ENCODE measurements at places on chromosomes 3 and 15.

DNA sequence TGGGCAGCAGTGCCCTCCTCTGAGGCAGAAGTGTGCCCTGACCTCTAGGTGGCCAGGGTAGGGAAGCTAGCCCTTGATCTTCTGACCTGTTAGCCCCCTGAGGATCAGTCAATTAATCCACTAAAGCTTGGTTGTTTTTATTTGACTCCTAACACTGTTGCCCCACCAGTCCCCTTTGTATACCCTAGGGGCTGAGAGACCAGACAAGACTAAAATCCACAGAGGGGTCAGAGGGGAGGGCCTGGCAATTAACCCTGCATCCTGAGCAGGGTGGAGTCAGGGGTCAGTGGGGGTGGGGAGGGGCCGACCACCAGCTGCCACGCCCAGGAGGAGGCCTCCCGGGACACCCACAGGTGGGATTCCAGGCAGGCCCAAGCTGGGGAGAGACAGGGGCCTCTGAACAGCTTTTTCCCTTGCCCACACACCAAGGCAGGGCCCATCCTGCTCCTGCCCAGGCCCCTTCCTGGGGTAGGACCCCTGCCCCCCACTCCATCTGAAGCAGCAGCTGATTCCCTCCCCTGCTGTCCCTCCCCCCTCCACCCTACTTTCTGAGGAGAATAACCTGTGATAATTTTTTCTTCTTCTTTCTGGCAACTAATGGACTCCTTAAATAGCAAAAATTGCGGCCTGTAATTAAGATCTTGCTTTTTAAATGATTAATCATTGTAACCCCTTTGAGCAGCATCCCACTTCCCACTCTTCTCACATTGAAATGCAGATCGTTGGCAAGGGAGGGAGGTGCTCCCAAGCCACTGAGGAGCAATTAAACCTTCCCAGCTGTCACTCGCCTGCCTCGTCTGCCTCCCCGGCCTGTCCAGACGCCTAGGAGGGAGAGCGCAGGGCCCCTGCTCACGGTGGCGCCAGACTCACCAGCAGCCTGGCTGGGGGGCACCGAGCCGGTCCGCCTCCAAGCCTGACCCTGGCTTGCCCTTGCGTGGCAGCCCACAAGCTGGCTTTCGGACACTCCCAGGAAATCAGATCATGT, 51.9 kb downstream of the RHCG start:
- DNase-seq = no peak

GRCh38 chr3:103085465-103085864, 650.6 kb downstream of the ZPLD1 start:
- DNase-seq = no peak

DNA sequence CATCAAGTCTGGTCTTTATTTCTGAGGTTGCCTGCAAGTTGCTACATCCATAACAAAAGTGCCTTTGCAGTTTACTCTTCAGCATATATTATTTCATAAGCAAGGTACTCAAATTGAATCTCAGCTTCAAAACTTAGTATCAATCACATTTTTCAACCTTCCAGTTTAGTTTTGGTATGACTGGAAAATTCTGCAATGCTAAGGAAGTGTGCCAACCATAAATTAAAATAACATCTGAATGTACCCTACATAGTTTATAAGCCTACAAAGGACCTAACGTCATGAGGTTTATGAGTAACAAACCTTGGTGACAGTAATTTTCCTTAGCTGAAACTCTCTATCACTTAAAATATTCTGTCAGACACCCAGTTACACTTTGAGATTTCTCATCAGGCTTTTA, 62.8 kb downstream of the THBS1 start:
- DNase-seq = no peak

- DNase-seq = no peak
Measured at GRCh38 chr3:36695769-36696137, 68.6 kb downstream of the DCLK3 start.

GRCh38 chr3:146166415-146166821, 5.4 kb upstream of the PLOD2 start:
- DNase-seq = no peak

- DNase-seq = no peak
Measured at GRCh38 chr3:10196389-10197052, 31.8 kb downstream of the IRAK2 start.

DNA sequence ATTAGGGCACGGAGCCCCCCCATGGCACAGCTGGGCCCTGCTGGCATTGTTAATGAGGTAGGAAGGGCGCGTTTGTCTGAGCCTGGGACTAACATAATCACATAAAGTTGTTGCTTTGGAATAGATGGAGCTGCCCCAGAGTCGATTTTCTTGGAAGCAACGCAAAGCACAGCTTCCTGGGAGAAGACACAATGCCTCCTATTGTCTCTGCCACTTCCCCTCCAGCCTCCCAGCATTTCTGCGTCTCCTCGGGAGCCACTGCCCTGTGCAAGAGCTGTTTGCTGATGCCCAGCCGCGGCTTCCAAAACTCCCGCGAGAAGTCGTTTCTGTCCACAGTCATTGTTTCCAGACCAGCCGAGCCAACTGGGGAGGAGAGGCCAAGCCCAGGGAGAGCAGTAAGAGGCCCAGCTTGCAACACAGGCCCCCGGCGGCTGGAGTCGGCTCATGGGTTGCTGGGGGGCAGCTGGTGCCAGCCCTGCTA, 18.1 kb upstream of the ALDH1A3 start:
- no peak for DNase-seq

- DNase-seq = no peak
Measured at GRCh38 chr15:73119478-73119877, 67.2 kb downstream of the NEO1 start.

DNA sequence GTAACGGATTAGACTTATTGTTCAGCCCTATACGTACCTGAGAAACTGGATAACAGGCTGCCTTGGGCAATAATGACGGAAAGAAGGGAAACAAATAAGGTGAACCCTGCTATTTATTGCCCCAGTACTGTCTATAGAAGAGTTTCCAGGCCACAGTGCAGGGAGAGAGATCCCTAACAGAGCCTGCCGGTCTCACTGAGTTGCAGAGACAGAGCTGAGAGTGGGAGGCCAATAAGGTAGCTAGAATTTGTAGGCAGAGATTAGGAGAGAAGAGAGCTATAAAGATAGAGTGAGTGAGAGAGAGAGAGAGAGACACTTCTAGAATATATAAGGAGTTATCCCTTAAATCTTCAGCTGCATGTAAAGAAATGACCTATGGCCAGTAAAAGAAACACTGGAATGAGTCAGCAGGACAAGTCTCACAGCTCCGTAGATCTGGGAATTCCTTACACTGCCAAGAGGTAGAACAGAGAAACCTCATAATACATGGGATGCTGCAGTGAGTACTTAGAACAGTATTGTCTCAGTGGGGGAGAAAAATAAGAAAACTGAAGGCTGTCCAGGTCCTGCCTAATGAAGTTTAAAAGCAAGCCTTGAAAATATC, 51.8 kb downstream of the ST3GAL6 start:
- DNase-seq = no peak

- DNase-seq = no peak
Measured at GRCh38 chr15:75008629-75009326, 13.4 kb downstream of the SCAMP5 start.

DNA sequence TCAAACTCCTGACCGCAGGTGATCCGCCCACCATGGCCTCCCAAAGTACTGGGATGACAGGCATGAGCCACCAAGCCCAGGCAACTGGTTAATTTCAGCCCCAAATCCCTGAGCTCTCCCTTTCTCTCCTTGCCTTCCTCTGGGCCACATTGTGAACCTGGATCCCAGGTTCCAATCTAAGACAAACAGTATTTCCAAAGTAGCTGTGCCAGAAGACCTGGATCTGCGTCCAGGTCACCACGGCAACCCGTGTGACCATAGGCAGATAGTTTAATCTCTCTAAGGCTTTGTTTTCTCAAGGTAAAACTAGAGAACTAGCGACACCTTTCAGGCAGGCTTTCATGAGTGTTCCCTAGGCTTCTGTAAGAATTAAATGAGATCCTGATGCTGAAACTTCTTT, 5.9 kb upstream of the RBPMS2 start:
- no peak for DNase-seq

GRCh38 chr3:33218446-33219174, at the start of gene SUSD5:
Gene SUSD5, minus strand, starts transcription at chr3:33218810. Its CDS starts 13 bp downstream, at chr3:33218797.
- peak; percentile 77 for DNase-seq

GRCh38 chr15:91992945-91993344, 139.4 kb downstream of the SLCO3A1 start:
- no peak for DNase-seq

- no peak for DNase-seq
Measured at GRCh38 chr3:8499181-8499611, 2.4 kb upstream of the LMCD1 start.

DNA sequence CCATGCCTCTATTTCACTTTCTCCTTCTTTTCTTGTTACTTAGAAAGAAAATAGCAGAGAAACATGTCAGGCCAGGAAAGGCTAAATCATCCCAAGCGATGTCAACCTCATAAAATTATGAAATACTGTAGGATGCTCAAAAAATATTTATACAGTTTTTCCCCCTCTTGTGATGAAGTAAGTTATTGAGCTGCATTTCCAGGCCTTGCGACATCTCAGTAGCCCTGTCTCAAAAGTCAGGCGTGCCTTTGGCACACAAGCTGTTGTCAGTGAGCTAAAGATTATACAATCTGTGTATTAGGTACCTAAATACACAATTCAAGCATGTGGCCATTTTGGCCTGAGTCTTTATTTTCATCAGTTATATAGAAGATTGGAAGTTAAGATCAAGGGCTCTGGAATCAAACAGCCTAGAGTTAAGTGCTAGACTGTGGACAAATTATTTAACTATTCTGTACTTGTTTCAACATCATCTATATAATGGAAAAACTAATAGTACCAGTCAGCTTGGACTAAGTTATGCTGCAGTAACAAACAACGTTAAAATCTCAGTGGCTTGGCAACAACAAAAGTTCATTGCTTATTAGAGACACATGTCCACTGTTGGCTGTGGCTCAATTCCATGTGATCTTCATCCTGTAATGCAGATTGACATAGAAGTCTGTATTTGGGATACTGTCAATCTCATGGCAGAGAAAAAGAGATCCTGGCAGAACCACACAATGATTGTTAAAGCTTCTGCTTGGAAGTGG, 406.4 kb upstream of the PROK2 start:
- no peak for DNase-seq

DNA sequence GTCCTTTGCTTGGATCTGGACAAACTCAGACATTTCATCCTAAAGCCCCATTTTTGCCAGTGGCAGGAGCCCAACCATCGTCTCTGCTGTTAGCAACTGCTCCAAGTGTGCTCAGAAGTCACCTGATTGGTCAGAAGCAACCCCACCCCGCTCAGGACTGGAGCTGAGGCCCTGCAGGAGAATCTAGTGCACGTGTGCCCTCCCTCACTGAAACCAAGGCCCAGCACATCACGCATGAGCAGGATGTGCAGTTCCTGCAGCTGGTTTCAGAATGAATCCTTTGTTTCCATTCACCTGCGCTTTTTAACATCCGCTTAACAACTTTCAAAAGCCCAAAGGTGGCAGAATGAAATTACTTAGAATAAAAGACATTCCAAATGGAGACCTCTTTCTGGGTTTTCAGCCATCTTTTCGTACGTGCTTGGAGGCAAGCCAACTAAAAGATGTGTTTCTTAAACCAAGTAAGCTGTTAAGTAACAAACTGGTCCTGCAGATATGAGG, 81.2 kb downstream of the SRGAP3 start:
- DNase-seq = no peak

- DNase-seq = no peak
Measured at GRCh38 chr15:92569778-92570177, 85.8 kb downstream of the FAM174B start.

DNA sequence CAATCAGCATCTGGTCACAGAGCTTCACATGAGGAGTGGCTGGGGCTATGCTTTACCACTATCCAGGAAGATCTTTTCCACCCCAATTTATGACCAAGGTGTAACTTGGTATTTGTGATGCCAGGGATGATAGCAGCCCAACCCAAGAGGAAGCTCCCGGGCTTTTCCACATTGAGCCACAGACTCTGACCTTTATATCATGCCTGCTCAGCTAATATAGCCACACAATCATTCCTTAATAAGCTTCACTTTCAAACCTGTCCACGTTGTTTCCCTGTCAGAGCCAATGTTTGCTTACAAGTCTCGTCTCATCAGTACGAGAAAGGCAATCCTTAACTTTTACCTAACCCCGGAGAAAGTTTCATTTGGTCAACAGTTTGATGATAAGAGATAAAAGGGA, 330.9 kb downstream of the SHQ1 start:
- DNase-seq = no peak

GRCh38 chr3:69200384-69201068, 78.1 kb upstream of the LMOD3 start:
- DNase-seq = no peak

DNA sequence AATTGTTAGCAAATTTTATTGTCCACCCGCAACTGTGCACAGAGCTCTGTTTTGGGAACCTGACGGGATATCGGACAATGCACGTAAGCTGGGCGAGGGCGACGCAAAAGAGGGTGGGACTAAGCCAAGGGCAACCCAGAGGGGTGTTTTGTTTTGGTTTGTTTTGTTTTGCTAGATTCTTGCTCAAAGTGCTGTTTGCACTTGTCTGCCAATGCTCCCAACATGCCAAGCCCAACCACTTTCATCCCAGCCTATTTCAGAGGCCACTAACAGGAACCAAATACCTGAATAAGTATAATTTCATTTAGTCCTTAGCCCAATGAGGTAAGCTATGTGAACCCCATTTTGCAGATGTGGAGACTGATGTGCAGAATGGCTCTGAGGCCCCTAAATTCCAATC, 9.7 kb upstream of the CMTM7 start:
- no peak for DNase-seq

- no peak for DNase-seq
Measured at GRCh38 chr3:66055289-66055688, 16.6 kb upstream of the MAGI1 start.

GRCh38 chr3:40718209-40718608, 193.4 kb downstream of the ZNF621 start:
- no peak for DNase-seq

- DNase-seq = no peak
Measured at GRCh38 chr3:184506561-184506991, 55.0 kb upstream of the EPHB3 start.

- DNase-seq = no peak
Measured at GRCh38 chr3:189621948-189622603, 9.1 kb upstream of the TP63 start.

DNA sequence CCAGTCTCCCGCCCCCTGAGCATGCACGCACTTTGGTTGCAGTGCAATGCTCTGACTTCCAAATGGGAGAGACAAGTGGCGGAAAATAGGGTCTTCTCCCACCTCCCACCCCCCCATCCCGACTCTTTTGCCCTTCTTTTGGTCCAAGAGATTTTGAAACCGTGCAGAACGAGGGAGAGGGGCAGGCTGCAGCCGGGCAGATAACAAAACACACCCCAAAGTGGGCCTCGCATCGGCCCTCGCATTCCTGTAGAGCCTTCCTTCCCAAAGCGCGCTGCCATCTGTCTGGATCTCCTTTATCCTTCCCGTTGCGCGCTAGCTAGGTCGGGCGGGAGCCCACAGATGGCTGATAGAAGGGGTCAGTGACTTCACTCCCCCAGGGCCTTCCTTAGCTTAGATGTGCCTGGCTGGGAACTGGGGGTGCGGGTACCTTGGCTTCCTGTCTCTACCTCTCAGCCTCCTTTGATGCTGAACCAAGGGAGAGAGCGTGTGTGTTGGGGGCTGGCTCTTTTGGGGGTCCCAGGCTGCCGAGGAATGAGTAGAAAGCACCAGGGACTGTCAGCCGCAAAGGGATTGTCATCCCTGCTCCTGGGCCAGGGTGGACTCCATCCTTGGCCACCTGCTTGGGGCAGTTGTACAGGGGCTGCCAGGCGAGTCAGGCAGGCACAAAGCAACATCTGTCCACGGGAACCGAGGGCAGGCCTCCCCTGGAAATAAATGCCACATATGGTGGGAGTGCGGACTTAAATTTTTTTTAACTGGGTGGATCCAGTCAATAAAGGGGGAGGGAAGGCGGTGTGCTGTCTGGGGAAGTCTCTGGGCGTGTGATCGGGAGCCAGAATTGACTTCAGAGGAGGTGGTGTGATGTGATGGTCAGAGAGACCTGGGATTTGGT, 1.8 kb downstream of the SMAD3 start:
- DNase-seq = no peak

GRCh38 chr15:70395164-70395563, 297.4 kb upstream of the TLE3 start:
- no peak for DNase-seq
